Stimulated activated CD4-positive, alpha-beta T cell treated with anti-CD3 and anti-CD28 coated beads, Interleukin-12 subunit alpha, Interleukin-12 subunit beta, amount 100 ng/mL, for 4 hours (primary cell): ENCODE measurements at places on chromosomes 6 and 20.

DNA sequence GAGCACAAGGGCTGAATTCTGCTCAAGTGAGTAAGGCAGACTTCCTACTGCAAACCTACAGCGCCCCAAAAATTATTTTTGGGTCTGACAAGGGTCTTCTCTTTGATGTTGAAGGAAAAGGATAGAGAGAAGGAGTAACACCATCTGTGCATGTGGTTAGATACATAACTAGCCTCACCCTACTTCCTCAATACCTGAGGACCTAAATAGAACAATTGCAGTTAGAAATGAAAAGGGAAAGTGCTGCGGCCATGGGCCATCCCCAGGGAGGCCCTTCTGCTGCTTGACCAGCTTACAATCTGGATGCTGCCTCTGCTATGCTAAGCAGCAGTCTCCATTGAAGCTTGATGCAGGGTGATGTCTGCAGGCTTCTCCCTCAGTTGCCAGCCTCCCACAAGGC lies 63.2 kb upstream of the ARMH2 start:
- DNase-seq, result no peak

- no peak for DNase-seq
Observed at GRCh38 chr20:40848526-40848925, 159.5 kb upstream of the MAFB start.

DNA sequence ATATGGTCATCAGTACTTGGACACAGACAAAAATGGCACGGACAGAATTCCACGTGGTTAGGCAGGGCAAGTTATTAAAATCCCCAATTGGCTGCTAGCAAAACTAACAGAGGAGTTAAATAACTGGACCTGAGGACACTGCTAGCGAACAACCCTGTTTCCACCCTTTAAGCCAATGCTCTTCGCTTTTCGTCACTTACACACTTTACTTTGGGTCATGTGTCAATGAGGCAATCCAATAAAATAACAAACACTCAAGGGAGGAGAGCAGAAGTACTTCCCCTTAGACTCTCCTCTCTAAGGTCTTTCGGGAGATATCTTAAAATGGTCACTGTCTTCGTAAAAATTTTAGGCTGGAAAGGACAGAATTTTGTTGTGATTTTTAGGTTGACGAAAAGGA lies 68.6 kb downstream of the LCA5 start:
- DNase-seq, result no peak

- no peak for DNase-seq
Observed at GRCh38 chr20:3577366-3577765, 85.8 kb downstream of the GFRA4 start.

- DNase-seq, result no peak
Observed at GRCh38 chr6:19303383-19303782, 533.8 kb upstream of the ID4 start.

DNA sequence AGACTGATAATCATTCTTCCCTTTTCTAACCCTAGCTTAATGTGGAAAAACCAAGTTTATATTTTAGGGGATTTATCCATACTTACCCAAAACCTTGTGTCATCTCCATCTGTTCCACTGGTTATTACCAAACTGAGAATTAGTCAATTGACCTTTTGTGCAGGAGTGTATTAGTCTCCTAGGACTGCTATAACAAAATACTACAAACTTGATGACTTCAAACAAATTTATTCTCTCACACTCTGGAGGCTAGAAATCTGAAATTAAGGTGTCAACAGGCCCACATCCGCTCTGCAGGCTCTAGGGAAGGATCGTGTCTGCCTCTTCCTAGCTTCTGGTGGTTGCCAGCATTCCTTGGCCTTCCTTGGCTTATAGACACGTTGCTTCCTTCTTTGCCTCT lies 12.7 kb upstream of the GMDS start:
- no peak for DNase-seq

DNA sequence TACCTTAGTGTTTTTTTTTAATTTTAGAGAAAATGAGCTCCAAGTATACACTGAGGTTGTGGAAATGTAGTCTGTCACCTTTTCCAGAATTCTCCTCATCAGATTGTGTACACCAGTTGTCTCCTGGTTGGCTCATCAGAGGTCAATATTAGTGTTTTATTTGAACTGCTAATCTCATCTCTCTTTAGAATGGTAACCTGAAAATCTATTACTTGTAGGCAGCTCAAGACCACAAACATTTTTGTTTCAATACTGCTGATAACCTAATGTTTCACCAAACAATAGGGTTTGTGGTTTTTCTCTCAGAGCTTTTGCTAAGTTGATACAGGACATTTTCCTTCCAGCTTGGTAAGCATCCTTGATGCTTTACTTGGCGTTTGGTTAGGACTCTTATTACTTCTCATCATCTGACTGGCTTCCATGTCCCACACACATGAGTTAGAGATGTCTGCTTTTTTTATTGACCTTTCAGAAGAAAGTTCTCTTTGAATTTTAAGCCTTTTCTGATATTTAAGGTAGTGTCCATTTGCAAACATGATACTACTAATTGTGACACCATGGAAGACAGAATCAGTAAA lies 15.1 kb downstream of the ADGRG6 start:
- no peak for DNase-seq

GRCh38 chr20:62622877-62623487 lies 19.3 kb upstream of the SLCO4A1 start:
- no peak for DNase-seq

- no peak for DNase-seq
Observed at GRCh38 chr20:63265891-63266515, 6.6 kb upstream of the ARFGAP1 start.

GRCh38 chr6:17505062-17505476 lies 95.0 kb upstream of the FAM8A1 start:
- DNase-seq, result no peak

DNA sequence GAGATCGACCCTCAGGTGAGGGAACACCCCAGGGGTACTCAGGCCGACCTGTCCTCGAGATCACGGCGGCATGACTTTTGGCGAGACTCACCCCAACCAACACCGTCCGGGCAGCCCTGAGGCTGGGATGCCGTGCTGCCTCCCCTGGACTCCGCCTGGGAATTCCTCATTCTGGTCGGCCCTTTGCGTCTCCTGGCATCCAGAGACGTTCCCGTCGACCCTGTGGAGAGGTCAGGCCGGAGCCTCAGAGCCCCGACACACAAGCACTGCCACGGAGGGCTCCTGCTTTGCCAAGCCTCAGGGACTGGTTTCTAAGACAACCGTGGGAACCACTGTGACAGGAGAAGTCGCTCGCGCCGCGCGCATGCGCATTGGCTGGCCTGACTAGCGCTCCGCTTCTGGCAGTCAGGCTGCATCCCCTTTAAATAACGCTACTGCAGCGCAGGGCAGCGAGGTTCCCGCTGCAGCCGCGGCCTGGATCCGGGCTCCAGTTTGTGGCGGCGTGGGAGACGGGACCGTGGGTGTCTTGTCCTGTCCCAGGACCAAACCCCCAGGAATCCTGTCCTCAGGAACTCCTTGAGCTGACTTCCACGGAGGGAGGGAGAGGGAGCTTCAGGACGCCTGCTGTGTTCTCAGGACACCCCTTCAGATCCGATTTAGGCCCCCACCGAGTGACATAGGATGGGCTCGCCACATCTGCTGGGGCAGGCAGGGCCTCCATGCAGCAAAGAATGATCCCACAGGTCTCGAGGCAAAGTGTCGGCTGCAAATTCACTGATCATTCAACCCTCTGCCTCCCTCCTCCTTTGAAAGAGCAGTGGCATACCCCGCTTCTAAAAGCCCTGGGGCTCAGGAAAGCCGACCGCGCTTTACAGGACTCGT lies 163.2 kb upstream of the ZNF337 start:
- DNase-seq, result peak; percentile 77

- no peak for DNase-seq
Observed at GRCh38 chr6:56539527-56540105, 103.1 kb downstream of the DST start.

DNA sequence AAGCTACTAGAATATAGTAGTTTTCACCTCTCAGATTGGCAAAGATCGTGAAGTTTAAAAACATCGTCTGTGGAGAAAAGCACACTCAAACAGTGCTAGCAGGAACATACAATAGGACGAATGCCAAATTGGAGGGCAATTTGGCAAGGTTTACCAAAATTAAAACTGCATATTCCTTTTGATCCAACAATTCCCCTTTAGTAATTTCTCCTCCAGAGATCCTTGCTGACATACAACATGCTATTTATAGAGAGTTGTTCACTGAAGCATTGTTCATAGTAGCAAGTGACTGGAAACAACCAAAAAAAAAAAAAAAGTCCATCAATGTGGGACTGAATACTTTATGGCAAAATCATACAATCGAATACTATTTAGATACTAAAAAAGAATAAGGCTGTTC lies 202.2 kb downstream of the ATXN1 start:
- DNase-seq, result no peak

GRCh38 chr6:112231164-112231563 lies 23.2 kb downstream of the LAMA4 start:
- no peak for DNase-seq

DNA sequence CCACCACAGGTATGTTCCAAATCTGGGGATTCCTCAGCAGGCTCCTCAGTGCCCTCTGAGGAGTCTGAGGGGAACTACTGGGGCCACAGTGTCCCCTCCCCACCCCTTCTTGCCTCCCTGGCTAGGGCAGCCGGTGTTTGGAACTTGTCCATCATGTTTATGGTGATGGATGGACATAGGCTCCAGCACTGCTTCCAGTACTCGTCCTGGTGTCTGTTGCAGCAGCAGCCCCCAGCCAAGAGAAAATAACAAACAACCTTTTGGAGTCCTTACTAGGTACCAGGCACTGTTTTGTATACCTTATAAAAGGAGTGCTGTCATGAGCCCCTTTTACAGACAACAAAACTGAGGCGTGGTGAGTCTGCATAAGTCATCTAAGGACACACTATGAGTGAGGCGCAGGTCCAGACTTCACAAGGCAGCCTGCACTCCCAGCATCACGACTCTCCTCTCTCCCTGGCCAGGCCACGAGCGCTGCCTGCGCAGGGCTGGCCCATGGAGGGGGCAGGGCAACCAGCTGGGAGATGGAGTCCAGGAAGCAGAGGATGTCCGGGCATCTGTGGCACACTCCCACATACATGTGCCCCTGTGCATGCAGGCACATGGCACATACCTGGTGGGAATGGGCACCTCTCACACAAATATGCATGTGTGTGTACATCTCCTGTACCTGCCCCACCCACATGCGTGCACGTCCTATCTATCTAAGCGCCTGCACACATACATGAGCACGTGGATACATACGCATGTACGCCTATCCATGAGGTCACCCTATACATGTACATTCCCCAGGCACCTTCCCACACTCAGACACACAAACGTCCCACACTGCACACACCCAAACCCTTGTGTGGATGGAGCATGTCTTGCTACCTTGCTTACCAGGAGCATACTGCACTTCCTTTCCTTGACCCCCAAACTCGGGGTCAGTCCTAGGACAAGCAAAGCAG lies 152.7 kb downstream of the VEGFA start:
- no peak for DNase-seq

DNA sequence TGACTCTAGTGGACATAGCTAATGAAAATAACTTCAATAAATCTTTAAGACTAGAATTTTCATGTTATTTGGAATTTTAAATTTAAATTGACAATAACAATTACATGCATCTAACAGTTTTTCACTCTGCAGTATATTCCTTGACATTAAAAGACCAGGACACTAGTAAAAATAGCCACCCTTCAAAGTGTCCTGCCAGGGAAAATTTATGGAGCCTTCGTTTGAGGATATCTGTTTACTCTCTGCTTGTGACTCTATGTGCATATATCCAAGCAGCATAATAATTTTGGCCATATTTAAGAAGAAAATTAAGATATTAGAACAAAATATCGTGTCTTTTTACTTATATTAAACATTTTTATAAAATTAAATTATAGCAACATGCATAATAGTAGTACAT lies 58.8 kb upstream of the NKAIN2 start:
- no peak for DNase-seq

- DNase-seq, result no peak
Observed at GRCh38 chr6:24689964-24690363, 23.1 kb downstream of the ACOT13 start.

- DNase-seq, result no peak
Observed at GRCh38 chr6:119256978-119257462, 92.5 kb downstream of the MAN1A1 start.

- DNase-seq, result no peak
Observed at GRCh38 chr20:36832791-36833190, 43.1 kb upstream of the TLDC2 start.

DNA sequence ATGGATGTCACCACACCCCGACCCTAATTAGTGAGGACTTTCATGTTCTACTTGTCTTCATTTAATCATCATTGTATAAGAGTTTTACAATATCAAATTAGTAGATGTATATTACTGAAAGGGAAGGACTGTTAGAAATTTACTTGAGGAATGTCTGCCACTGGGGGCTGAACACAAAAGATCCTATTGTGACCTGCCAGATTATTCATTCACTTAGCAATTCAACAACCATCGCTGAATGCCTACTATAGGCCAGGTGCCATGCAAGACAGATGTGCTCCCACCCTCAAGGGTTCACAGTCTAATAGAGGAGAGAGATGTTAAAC lies 8.0 kb upstream of the RBCK1 start:
- DNase-seq, result no peak
